ENCODE measurements at places on chromosomes 16 and 17. TPM values are rescaled to one million over a fixed set of nuclear protein-coding genes. Genes with fewer than 3 reads are reported as not detected.

Gene GDPD1
- total RNA-seq, result 1.6 TPM

Gene C17orf58
- 35.6 TPM for total RNA-seq

Gene DBNDD1
- total RNA-seq, result 10.4 TPM

Gene STX1B
- 0.70 TPM for total RNA-seq

Gene HOXB2
- 5.2 TPM for total RNA-seq

Gene SCARF1
- total RNA-seq, result 172 TPM

Gene SYT17
- 2.2 TPM for total RNA-seq

Gene MYH10
- 227 TPM for total RNA-seq

Gene HOXB1
- total RNA-seq, result not detected

Gene SOCS1
- 0.23 TPM for total RNA-seq

Gene TBKBP1
- total RNA-seq, result 20.2 TPM

Gene GPR179
- total RNA-seq, result not detected

Gene TP53TG3
- total RNA-seq, result not detected

Gene TPSG1
- not detected for total RNA-seq

Gene IQCK
- 16.7 TPM for total RNA-seq

Gene SLC38A8
- total RNA-seq, result not detected

Gene EFCAB13
- total RNA-seq, result 6.6 TPM
